ENCODE measurements at places on chromosomes 16 and 17. TPM values are rescaled to one million over a fixed set of nuclear protein-coding genes. Genes with fewer than 3 reads are reported as not detected.

DNA sequence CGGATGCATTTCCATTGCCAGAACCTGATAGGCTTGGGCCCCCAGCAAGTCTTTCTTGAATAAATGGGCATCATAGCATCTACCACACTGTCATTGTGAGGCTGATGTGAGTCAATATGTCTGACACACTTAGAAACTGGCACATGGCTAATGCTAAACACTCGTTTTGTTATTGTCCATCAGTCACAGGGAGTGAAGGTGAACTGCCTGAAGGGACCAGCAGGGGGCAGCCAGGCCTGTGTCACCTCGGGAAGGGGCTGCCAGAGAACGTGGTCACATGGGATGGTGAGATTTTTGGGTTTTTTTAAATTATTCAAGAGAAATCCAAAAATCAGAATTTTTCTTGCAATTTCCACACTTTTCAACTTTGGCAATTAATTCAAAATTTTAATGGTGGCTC is 831 bp upstream of the RCVRN start:
- peak; percentile 33 for DNase-seq

The MMP15 gene
- total RNA-seq = 1.6 TPM

DNA sequence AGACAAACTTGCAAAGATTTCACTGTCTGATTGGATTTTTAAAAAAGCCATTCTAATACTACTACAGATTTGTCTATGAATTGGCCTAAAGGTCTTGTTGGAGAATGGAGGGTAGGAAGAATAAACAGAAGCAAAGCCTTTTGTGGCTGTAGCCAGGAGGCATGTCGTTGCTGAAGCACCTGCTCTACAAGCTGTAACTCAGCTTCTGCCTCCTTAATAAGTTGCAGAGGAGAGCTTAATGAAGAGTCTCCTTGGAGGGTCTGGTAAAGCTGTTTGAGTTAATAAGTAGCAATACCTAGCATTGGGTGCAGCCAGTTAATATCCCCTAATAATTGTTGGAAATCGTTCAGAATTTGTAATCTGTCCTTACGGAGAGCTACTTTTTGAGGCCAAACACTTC is 10.0 kb upstream of the ZNF689 start:
- no peak for DNase-seq

DNA sequence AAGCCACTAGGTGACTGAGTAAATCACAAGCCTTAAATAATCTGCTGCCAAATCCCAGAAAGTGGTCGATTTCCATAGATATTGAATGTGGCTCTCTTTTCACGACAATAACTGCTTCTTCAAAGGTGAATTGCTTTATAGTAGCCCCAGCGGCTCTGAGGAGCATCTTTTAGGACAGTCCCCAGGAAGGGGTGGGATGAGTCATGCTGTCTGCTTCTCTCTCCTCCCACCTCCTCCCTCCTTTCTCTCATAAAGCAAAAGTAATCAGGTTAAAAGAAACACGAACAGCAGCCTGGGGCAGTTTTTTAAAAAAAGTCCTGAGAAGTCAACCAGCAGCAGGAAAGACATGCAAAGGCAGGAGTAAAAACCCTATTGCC is 1.8 kb downstream of the KIAA0513 start:
- peak; percentile 53 for DNase-seq

The USH1G gene
- total RNA-seq = 0.54 TPM

The CENPX gene
- total RNA-seq = 86.2 TPM

DNA sequence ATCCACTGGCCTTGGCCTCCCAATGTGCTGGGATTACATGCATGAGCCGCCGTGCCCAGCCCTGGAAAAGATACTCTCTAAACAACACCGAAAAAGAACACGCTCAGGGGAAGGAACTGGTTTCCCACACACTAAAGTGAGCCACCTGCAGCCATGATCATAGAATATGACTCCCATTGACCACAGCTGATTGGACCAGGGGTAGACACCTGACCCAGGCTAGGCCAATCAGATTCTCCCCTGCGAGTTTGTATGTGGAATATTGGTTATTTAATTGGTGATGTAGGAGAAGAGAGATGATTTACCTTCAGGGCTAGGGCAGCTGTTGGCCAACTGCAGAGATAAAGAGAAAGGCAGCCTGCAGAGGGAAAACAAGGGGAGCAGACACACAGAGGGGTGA is 9.0 kb upstream of the GGA2 start:
- DNase-seq = no peak

DNA sequence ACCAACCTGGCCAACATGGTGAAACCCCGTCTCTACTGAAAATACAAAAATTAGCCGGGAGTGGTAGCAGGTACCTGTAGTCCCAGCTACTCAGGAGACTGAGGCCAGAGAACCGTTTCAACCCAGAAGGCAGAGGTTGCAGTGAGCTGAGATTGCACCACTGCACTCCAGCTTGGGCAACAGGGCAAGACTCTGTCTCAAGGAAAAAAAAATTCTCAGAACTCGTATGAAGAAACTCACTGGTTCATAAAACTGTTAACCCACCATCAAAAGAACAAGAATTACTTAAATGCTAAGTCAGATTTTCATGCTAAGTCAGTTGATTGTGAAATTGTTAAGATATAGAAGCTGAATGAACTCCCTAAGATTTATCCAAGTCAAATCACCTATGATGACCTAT is 31.3 kb downstream of the SLC39A11 start:
- no peak for DNase-seq

The ENO3 gene
- 1.7 TPM for total RNA-seq

DNA sequence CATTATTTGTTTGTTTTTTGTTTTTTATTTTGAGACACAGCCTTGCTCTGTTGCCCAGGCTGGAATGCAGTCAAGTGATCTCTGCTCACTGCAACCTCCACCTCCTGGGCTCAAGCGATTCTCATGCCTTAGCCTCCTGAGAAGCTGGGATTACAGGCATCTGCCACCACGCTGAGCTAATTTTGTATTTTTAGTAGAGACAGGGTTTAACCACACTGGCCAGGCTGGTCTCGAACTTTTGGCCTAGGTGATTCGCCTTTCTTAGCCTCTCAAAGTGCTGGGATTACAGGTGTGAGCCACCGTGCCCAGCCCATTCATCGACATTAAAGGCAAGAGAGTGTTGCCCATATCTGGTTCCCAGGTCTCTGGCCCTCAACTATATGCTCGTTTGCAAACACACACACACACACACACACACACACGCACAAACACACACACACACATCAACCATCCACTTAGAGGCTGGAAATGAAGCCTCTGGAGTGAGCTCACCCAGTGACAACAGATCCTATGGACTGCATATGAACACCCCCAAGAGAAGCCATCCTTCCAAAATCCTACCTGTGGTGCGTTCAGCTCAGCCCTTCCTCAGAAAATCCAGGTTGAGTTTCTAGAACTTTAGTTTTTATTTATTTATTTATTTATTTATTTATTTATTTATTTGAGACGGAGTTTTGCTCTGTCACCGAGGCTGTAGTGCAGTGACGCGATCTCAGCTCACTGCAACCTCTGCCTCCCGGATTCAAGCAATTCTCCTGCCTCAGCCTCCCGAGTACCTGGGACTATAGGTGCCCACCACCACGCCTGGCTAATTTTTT is 12.3 kb upstream of the SEPHS2 start:
- DNase-seq = no peak

GRCh38 chr16:30775392-30776188 is 11.4 kb downstream of the ZNF629 start:
- peak; percentile 83 for DNase-seq

The PHF23 gene
- 37.5 TPM for total RNA-seq

Measured in H4 (cell line).